ENCODE measurements at places on chromosomes 1 and 21.

DNA sequence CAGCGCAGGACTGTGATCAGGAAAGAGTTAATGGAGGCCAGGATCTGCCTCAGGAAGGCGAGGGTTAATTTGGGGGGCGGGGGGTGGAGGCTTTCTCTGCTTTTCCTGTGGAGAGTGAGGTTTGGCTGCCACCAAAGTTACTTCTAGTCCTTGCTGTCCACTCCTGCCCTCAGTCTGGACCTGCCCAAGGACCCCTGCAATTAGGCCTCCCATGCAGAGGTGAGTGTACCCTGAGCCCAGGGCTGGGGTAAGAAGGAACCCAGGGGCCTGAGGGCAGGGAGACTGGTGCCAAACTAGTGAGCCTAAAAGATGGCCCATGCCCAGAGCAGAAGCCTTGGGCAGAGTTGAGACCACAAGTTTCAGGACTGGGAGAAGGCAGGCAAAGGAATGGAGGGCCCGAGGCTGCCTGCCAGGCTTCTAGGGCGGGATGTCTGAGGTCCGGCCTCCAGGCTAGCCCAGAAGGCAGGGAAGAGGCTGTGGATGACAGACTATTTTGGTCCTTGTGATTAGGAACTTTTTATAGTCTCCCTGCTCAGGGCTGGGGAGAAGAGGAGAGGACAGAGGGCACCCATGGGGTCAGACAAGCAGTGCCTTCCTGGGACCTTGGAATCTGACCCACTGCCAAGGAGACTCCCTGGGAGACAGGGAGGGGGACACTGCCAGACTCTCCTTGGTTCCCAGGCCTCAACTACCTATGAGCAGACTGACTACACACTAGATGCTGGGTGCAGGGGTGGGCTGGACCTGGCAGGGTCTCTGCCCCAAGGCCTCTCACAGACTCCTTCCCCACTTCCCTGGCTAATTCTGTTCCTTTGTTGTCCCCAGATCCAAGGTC lies at the start of gene FAM110D:
Gene FAM110D (plus strand): TSS at position 172 of the 835 bp plus-strand sequence. CDS start 2,213 bp downstream, outside the sequence.
- DNase-seq, result no peak

DNA sequence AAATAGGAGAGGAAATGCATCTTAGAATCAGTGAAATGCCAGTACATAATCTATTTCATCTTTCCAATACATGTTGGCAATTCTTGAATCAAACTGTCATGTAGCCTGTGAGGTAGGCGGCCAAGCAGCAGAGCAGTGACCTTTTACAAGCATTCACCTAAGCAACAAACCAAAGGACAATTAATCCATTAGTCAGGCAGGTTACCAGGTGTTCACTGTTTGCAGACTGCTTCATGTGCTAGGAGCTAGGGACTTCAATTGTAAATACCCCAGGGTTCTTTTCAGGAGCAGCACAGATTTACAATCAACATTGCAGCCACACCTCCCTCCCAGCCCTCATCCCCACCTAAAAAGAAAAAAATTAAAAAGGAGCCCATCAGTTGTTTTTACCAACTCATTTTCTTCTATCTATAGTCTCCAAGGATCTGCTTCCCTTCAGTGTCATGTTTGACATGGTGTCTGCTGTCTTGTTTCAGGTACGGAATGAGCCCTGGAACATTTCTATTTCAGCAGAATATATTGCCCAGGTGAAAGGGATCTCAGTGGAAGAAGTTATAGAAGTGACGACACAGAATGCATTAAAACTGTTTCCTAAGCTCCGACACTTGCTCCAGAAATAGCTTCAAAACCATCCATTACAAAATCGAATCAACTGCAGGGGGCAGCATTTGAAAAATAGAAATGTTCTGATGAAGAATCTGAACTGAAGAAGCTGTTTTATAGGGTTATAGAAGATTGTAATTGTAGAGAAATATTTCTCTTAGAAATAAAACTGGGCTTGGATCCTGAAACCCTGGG lies 23.0 kb downstream of the TATDN3 start:
- DNase-seq, result no peak

GRCh38 chr1:51899022-51899421 lies 20.5 kb upstream of the NRDC start:
- no peak for DNase-seq

DNA sequence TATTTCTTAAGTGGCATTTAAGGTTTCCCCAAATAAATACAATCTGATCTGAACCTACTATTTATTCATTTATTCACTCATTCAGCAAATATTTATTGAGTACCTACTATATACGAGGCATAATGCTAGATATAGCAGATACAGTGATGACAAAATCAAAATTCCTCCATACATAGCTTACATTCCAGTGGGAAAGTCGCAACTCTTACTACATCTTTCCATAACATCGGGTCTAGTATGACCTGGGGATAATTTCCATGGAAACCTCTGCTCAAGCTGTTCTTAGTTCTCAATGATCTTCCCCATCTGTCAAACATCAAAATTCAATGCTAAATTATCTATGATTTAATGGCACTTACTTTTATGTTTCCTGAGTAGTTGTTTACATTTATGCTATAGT lies 70.8 kb upstream of the PRKACB start:
- DNase-seq, result no peak

DNA sequence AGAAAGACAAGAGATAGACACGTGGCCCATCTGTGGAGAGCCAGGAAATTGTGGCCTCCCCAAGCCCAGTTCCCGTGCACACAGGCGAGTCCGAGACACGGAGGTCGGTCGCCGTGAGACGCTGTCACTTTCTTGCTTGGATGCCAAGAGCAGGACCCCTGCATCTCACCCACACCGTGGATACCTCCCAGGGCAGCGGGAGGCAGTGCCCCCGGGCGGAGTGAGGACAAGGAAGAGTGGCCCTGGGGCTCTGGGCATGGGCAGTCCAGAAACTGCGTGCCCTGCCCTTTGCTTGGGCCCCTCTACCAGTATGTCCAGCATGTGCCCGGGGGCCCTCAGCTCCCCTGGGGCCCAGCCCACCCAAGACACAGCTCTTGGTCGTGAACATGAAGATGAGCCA lies 24.7 kb upstream of the ARHGEF16 start:
- DNase-seq, result no peak

GRCh38 chr1:214493126-214493796 lies 58.1 kb downstream of the PTPN14 start:
- DNase-seq, result no peak

GRCh38 chr1:93716941-93717368 lies 35.3 kb upstream of the BCAR3 start:
- DNase-seq, result no peak

Data from HEK293T (cell line).